Esophagus squamous epithelium (tissue), 5 donors: ENCODE measurements at places on chromosomes 7 and 10.

DNA sequence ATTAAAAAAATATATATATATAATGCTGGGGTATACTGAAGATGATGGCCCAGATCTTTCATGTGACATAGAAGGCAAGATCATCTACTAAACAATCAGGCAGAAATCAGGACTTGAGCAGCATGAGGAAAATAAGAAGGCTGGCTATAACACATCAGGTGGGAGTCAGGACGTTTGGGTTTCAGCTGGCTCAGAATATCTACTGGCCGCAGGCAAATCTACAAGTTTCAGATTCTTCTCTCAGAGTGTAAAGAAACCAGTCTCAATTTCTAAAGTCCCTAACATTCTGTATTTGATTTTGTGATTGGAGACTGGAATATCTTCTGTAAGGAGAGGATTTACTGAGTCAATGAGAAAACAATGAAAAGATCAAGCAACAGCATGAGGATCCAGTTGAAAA is 37.7 kb upstream of the FAM3C start:
- no peak overlapping the region for H3K4me3 ChIP-seq
- DNase-seq = no peak
- H3K4me1 ChIP-seq = peaks cover 11% of the 10 kb centered on the region
- H3K27ac ChIP-seq = no peak overlapping the region

DNA sequence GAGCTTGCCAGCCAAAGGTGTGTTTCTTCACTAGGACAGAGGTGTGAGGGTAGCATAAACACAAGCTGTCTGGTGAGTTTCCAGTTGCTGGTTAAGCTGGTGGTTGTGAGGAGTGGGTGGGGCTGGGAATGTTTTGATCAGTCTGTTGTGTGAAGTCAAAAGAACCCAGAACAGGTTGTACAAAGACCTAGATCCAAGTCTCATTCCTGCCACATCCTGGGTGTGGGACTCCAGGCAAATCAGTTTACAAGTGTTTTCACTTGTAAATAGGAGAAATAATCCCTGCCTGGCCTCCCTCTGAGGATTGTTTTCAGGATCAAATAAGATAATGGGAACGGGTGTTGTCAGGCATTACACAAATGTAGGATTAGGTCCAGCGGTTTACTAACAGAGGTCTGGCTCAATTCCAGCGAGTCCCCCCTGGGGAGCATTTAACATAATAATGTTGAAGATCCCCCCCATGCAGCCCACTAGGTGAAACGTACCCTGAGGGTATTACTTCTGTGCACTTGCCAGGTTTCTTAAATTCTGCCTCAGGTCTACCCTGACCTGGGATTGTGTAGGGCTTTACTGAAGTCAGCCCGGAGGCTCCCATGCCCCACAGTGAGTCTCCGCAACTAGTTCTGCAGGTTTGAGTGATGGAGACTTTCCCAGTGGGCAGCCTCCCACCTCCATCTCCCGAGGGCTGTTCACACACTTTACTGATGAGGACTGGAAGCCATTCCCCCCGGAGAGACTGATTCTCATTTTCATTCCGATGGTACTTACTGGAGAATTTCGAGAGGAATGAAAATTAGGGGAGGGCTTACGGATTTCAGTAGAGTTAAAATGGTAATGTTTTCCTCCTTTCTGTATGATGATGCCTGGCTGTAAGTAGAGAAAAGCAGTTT is 2.7 kb upstream of the FRAT2 start:
- no peak overlapping the region for H3K4me3 ChIP-seq
- H3K4me1 ChIP-seq = peaks cover 51% of the 10 kb centered on the region
- no peaks in the 10 kb centered on the region for H3K27me3 ChIP-seq
- DNase-seq = no peak

DNA sequence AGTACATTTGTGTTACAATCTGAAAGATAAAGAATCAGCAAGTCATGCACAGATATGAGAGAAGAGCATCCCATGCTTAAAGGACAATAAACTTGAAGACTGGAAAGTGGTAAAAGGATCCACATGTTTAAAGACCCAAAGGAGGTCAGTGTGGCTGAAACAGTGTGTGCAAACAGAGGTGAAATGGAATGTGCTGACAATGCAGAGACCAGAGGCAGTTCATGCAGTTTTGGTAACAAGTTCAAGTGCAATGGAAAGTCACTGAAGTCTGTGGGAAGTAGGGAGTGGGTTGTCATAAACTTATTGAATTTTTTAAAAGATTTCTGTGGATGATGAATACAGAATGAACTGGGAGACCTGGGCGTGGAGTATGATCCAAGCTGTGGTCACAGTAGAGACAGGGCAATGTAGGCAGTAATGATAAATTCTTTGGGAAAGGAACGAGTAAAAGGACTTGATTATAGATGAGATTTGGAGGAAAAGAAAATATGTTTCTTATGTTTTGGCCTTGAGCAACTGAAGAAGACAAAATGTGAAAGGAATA is 408.0 kb downstream of the HGF start:
- no peak overlapping the region for H3K4me3 ChIP-seq
- H3K36me3 ChIP-seq = no peaks in the 10 kb centered on the region
- H3K27me3 ChIP-seq = no peaks in the 10 kb centered on the region
- H3K4me1 ChIP-seq = no peaks in the 10 kb centered on the region

DNA sequence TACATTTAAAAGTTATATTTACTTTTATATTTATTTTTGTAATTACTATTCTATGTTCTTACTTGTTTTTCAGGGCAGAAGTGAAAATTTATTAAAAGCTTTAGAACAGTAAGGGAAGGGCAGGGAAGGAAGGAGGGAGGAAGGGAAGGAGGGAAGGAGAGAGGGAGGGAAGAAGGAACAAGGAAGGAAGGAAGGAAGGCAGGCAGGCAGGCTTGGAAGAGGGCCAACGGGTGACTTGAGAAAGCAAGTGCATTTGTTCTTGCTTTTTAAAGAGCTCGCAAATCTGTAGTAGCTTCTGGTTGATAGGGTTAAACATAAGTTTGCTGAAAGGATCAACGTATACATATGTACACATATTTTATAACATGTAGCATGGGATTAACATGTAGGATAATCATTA is 725.3 kb upstream of the FZD8 start:
- no peaks in the 10 kb centered on the region for H3K36me3 ChIP-seq
- H3K4me1 ChIP-seq = no peaks in the 10 kb centered on the region
- H3K4me3 ChIP-seq = no peak overlapping the region
